ENCODE measurements at places on chromosomes 7 and 10.

DNA sequence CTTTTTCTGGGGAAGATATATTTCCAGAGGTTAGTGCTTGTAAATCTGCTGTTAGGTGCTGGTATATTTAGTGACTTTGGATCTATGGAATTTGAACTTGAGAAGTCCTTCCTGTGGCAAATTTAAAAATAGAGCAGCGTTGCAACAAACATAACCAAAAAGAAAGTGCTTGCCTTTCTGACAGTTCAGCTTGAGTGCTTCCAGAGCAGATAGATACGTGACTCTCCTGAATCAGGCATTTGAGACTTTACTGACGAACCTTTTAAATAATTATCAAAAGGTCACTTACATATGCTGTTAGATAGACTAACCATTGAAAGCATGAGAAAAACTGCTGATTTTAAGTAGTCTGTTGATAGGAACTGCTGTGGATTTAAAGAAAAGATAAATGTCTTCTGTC is 387.5 kb upstream of the LRRTM3 start:
- no peak for DNase-seq

DNA sequence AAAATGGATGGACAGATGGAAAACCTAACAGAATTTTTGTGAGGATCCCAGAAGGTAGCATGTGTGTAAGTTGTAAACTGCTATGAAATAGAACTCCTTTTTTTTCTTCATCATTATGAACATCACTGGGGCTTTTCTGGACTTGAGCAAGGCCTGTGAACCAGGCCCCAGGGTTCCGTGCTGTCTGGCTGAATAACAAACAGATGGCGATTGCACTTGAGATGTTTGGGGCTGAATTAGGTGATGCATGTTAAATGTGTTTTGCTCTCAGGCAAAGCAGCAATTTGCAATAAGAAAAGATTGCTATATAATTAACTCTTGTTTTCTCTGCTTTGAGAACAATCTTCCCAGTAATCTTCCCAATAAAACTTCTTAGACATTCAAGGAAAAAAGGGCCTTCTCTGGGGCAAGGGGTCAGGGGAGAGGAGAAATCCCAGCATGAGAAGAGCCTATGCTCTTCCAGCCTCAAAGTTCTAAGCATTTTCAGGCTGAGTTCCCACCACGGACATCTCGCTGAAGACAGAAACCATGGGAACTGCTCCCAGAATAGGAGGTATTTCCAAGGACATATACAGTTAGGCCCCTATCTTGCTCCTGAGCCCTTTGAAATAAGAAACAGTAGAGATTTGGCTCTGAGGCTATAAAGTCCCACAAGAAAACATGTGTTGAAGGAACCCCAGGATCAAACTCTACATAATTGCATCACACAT is 98.7 kb downstream of the ITIH5 start:
- DNase-seq: no peak

DNA sequence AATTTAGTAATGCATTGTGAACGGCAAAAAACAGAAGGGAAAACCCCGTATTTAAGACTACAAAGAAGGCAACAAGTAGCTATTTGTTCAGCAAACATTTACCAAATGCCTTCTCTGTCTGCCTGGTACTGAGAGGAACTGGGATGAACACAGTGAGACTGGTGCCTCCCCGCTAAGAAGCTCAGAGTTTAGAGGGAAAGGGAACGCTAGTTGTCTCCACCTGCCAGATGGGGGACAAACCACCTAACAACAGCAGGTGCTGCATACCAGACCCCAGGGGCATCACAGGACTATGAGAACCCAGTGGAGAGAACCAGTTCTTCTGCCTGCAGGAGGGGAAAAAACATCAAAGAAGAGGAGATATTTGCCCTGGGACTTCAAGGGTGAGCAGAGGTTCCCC is 147.1 kb downstream of the SLC25A13 start:
- no peak for DNase-seq

DNA sequence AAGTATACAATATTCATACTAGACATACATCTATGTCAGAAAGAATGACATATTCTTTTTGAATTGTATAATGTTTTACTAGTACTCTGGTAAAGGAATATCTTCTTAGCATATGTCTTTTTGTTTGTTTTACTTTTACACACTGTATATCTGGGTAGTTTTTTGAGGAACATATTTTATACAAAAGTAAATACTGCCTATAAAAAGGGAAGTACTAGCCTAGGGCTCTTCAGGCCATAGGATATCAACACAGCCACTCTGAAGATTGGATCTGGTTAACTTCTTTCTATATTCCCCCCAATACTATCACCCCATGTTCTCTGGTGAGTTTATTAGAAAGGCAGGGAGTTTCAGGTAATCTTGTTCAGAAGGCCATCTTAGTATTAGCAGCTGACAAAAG is 134.6 kb downstream of the ZNF438 start:
- DNase-seq: no peak

DNA sequence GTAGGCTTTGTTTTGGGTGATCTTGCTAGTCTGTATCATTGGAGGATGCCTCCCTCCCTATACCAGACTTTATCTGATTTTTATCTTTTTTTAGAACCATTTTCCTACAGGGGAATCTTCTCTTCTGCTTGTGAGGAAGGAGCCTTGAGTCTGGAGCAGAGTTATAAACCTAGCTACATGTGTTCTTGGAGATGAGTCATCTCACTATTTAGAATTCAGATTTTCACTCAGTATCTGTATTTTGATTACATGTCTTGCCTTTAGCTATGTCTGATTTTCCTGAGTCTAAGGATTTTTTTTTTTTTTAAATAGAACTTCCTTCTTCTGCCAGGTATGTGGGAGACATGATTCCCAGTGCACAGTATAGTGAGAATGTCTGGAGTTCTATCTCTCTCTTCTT is 211.6 kb upstream of the MBL2 start:
- no peak for DNase-seq

DNA sequence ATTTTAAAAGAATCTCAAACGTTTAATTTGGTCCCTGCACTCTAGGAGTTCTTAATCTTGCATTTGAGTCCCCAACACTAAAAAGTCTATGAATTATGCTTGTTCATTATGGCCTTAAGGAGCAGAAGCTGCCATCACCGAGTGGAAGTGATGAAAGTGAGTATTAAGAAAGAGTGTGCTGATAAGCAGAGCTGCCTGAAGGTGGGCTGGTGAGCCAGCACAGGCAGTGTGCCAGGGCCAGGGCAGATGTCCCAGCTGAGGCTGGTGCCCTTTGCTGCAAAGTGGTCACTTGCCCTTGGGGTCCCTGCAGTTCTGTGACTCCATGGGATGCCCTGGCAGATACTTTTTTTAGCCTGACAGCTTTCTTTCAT is 72.9 kb upstream of the LOXL4 start:
- DNase-seq: peak; percentile 37

DNA sequence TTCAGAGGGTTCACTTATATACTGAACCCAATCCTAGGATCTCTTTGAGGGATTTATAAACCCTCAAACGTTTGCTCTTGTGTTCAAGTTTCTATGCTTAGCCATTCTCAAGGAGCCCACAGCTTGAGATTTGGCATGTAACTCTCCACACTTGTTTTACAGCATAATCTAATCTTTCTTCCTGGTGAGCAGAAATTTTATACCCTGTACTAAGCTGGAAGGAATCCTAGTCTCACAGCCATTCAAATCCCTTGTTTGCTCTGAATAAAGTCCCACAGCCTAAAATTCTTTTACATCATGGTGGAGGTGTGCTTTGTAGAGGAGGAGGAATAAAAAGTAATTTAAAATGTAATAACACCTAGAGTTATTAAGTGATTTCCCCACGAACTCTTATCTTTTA is 5.3 kb upstream of the AGR2 start:
- no peak for DNase-seq

DNA sequence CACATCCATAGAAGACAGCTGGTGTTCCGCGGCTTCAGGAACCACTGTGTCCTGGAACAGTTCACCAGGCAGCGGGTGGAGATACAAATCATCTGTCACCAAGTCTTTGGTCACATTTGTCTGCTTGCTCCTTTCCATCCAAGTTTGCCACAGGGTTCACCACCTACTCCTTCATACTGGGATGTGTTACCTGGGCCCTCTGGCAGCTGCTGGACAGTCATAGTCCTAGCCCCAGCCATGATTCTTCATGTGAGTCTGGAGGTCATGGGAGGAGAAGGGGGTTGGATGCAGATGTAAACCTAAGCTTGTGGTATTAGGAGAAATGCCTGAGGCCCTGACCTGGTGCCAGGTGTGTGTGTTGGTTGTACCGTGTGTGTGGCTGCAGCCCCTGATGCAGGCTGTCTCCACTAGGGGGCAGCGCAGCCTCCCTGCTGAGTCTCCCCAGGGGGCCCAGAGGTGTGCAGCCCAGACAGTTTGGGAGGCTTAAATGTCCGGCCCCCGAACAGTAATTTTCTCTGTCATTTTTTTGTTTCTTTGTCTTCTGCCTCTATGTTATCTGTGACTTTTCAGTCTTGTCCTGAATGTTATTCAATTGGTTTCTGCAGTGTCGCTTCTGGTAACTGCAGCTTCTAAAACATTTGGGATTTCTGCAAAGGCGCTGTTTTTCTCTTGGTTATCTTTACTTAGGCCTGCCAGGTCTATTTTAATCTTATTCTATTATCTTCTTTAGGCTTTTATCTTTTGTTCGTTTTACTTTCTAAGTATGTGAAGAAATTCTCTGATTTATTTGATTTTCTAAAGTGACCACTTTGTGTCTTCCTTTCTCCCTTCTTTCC is 14.8 kb downstream of the NPS start:
- DNase-seq: peak; percentile 6

DNA sequence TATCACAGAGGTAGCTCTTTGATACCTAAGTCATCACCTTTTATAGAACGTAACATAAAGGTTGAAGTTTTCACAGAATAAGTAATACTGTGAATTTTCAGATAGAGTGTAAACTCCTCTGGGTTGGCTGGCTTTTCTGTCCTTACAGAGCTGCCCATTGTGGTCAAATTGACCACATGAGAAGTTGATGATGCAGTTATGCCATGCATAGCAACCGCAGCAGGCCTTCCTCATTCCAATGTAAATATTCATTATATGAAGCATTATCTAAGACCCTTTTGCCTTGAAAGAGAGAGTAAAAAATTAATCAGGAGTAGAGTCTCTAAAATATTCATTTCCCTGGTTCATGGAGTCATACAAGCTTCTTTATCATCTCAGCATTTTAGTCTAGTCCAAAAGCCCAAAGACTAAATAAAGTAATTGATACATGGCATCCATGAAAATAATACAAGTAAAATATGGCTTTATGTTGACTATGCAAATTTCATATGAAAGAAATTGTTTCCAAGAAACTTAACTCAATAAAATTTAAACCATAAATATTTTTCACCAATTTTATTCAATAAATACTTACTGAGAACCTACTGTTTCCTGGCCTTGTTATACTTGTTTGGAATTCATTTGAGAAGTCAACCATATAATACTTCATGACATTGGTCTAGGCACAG is 516.4 kb downstream of the PCDH15 start:
- DNase-seq: no peak

DNA sequence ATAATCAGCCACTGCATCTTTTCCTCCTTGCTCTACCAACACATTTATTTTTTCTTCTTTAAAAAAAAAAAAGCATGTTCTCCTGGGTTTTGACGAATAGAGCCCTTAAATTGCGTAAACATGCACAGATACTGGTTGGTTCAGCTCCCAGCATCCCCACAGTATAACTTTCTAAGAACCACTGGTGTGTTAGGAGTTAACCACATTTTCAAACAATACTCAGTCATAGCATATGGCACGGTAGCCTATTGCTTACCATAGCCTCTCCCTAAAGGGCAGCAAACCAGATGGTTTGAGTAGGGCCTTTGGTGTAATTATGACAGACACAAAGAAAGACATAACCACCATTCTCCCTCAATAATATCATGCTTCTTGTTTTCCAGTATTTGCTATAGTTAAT is 145.0 kb downstream of the LRRC4 start:
- DNase-seq: no peak

- DNase-seq: no peak
These were observed 116.8 kb downstream of the HIPK2 start for GRCh38 chr7:139661043-139661440.

GRCh38 chr10:67818323-67818722 is 19.7 kb downstream of the DNAJC12 start:
- no peak for DNase-seq

DNA sequence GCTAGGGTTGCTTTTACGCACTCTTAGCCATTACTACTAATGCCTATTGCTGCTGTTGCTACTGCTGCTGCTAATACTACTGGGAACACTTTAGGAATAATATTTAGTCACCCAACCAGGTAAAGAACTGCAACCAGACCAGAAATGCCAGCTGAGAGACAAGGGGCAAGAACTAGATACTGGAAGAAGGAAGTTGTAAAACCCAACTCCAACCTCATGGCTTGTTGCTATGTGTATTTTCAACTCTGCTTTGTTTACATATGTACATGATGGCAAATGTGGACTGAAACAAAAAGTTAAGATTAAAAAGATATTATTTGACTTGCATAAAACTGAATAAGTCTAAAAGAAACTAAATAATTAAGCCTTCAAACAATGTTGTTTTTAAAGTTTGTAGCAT is 177.7 kb downstream of the GNAT3 start:
- DNase-seq: no peak

DNA sequence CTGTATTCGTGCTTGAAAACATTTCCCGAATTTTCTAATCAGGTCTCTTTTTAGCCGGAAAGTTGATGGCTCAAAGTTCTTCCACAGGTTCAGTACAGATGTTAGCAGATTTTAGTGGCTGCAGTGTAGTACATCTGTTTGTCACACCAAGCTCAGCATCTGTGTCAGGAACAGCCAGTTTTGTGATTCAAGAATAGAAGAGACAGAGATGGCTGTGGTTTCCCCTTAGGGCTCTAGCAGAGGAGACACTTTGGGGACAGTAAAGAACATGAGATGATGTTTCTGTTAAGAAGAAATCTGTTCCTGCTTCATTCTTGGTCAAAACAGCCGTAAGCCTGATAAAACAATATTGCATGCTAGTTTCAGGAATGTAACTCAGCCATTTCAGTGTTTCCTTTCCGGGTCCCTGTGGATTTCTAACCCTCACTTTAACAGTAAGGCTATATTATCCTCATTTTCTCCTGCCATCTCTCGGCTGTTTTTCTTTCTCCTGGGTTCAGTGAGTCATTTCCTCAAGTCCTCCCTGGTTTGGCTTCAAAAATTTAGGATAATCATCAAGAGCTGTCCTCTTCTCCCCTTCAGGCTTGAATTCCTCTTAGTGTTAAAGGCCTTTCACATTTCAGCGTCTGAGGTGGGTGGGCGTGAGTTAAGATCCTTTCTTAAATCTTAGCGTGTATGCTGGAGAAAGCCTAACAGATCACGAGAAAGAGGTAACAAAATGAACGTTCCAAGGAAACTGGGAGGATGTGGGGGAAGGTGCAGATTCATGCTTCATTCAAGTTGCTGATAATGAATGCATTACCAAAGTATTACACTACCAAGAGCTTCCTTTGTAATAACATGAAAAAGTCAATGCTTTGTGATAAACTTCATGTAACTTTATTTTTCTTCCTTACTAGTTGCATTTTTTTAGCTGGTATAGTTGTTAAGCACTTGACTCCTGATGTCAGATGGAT is 37.1 kb upstream of the BICC1 start:
- no peak for DNase-seq

- DNase-seq: no peak
These were observed 50.6 kb downstream of the ARHGAP22 start for GRCh38 chr10:48554246-48554645.

Data from RPMI8226 (cell line).